ENCODE measurements at places on chromosomes 1 and 21.

GRCh38 chr21:46454634-46455390, 3.9 kb upstream of the DIP2A start:
- no peak for DNase-seq

DNA sequence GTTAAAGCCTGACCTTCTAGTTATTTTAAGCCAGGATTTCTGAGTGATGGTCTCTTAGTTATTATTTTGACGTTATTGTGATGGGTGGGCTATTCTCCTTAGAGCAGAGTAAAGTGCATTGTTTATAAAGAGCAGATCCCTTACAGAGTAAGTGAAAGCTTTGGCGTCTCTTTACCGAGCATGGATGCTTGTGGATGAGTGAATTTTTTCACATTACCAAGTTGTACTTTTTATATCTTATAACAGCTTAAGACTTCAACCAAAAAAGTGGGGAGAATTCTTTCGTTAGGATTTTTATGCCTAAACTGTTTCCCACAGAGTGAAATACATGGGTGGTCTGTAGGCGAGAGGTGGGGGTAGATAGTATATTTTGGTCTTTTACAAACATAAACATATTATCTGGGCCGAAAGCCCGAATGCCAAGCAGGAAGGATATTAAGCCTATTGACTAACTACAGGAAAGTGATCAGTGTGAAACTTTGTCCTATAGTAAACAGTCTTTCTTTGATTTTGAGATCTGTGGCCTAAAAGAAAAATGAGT, 279.1 kb upstream of the C1orf105 start:
- no peak for DNase-seq

GRCh38 chr1:6969106-6969505, 183.9 kb downstream of the CAMTA1 start:
- DNase-seq, result no peak

- no peak for DNase-seq
Observed at GRCh38 chr1:80801695-80802094, 999.0 kb upstream of the ADGRL2 start.

DNA sequence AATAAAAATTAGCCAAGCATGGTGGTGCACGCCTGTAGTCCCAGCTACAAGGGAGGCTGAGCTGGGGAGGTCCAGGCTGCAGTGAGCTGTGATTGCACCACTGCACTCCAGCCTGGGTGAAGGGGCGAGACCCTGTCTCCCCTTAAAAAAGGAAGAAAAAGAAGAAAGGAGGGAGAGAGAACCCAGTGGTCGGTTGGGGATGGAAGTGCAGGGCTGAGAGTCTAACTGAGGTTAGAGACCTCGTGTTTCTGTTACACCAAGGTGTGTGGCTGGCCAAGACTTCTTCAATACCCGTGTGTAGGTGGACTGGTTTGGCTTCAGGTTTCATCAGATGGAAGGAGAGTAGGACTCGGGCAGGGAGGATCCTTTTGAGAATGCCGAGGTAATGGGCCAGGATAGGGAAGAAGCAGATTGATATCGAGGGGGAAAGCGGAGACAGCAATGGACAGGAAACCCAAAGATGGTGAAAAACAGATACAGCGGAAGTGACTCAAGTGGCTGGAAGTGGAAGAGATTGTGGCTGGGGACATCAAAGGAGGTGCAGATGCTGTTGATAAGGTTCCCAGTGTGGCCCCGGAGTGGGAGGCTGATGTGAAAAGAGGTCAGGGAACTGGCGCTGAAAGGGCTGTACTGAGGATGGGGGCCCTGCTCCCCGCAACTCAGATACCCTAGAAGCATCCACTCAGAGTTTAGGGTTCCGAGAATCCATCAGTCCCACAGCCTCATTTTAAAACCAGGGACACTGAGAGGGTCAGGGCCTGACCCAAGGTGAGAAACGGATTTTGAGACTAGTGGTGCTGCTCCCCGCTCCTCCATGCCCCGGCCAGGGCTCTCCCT, 681 bp upstream of the UBXN10 start:
- no peak for DNase-seq

- no peak for DNase-seq
Observed at GRCh38 chr1:63046539-63046938, 262.6 kb downstream of the ATG4C start.

DNA sequence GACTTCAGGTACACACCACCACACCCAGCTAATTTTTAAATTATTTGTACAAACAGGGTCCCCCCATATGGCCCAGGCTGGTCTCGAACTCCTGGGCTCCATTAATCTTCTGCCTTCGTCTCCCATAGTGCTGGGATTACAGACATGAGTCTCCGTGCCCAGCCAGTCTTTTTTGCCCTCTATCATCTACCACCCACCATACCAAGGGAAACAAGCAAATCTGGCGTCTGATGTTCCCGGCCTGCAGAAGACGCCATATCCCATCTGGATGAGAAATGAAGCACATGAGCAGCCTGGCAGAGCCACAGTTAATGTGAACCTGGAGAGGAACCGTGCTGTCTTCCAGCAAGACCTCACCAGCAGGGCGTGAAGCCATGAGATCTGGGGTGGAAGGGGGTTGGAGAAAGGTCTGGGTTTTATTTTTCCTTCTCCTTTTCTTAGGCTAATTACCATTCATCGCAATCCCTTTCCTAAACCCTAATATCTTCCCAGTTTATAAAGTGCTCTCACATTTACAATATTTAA, 1.8 kb upstream of the PRELP start:
- no peak for DNase-seq

GRCh38 chr1:183480971-183481441, 8.7 kb downstream of the SMG7 start:
- DNase-seq, result no peak

DNA sequence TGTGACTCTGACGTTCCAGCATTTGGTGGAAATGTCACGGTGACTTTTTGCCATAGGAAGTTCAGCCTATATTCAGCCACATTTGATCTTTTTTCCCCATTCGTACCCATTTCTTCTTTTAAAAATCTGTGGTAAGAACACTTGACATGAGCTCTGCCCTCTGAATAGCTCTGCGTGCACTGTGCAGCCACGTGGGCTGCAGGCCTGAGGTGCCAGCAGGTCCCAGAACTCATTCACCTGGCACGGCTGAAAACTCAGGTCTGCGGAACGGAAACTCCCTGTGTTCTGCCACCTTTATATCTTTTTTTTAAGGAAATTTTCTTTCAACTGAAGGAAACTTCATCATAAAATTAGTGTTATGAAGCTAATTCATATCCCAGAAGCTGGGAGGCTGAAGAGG, 28.6 kb downstream of the CEP104 start:
- no peak for DNase-seq

DNA sequence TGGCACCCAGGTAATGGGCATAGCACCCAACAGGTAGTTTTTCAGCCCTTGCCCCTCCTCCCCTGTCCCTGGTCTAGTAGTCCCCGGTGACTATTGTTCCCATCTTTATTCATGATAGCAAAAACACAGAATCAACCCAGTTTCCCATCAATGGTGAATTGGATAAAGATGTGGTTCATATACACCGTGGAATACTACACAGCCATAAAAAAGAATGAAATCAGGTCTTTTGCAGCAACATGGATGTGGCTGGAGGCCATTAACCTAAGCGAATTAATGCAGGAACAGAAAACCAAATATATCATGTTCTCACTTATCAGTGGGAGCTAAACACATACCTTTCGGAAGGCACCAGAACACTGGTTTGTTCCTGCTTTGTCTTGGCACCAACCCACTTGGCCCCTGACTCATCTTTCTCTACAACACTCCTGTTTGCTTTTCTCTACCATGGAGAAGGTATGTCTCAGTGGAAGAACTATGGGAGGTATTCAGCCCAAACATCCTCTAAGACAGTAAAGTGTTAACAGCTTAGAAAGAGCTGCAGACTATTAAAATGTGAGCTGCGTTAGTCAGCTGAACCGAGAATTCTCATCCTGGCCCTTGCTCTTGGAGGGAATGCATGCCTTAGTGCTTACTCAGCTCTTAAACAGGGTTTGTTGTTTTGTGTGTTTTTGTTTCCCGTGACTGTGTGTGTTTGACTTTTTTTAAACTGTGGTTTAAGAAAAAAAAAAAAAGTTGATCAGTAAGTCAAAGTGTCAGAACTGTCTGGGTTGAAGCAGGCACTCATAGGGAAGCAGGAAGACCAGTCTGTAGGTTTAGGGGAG, 203.0 kb downstream of the TOMM20 start:
- DNase-seq, result no peak

DNA sequence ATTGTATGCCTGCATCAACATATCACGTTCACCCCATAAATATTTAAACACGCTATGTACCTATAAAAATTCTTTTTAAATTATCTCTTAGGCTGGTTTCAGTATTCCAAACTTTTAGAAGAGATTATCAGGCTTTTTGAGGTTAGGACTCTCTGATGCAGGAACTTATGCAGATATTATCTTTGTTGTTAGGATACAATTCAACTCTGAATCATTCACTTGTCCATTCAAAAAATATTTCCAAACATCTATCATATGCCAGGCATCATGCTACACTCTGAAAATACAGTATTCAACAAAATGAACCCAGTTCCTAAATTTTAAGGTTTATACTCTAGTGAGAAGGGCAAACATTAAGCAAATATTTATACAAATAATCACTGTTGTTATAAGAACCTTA, 40.5 kb downstream of the ASH1L start:
- no peak for DNase-seq

DNA sequence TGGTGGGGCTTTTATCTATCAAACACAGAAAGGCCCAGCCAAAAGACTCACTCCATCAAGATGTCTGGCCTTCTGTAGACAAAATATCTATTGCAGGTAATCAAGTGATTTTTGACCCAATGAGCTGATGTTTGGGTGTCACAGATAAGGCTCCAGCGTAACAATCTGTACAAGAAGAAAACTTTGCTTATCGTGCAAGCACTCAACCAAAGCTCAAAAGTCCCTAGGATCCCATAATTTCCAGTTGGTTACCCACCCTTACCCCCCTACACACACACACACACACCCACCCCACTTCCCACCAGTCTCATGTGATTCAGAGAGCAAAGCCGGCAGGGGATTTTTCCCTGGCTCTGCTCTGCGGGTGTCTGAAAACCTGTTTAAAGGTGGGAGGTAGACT, 5.8 kb downstream of the ITPKB start:
- no peak for DNase-seq

- peak; percentile 12 for DNase-seq
Observed at GRCh38 chr1:26190373-26190987, at the start of gene CATSPER4. Gene CATSPER4, plus strand, starts transcription at chr1:26190602. Its CDS starts 26 bp downstream, at chr1:26190628.

GRCh38 chr21:17343055-17343454, 169.8 kb upstream of the CXADR start:
- no peak for DNase-seq

DNA sequence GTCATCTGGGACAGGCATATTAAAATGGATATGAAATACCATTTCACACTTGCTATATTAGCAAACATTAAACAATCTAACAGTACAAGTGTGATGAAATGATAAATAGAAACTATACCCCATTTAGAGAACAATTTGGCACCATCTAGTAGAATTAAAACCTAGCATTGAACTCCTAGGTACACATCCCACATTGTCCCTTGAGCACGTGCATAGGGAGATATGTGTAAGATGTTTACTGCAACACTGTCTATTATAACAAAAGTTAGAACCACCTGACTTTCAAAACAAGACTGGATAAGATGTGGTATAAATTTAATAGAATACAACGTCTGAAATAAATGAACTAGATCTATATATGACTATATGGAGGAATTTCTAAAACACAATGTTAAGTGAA, 3.8 kb downstream of the SLC22A15 start:
- no peak for DNase-seq

DNA sequence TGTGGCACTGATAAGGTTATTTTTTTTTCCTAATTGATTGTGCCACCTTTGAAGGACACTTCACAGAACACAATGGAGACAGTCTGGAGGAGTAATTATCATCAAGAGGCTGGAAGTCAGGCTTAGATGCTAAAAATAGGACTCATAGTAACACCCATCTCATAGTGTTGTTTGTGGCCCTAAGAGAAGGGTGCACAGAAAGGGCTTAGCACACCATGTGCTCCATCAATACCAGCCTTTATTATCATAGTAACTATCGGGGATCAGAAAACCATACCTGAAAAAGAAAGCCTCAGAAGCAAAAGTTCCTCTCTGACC, 11.9 kb downstream of the NIPAL3 start:
- DNase-seq, result no peak

- no peak for DNase-seq
Observed at GRCh38 chr1:104028416-104029035, 278.8 kb downstream of the AMY1C start.

DNA sequence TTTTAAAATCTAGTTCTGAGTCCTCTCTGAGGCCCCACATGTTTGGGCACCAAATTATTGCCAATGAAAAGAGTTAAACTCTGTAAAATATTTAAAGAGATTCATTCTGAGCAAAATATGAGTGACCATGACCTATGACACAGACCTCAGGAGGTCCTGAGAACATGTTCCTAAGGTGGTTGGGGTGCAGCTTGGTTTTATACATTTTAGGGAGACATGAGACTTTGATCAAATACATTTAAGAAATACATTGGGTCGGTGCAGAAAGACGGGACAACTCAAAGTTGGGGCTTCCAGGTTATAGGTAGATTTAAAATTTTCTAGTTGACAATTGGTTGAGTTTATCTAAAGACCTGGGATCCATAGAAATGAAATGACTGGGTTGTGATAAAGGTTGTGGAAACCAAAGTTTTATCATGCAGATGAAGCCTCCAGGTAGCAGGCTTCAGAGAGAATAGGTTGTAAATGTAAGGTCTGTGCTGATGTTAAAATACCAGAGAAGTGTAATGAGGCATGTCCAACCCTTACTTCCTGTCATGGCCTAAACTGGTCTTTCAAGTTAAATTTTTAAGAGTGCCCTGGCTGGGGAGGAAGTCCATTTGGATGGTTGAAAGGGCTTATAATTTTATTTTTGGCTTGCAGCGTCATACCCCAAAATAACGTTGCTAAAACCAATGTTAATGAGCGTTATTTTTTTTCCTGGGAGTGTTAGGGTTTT, 274.9 kb downstream of the NUF2 start:
- no peak for DNase-seq

- no peak for DNase-seq
Observed at GRCh38 chr21:43188181-43188580, 19.4 kb downstream of the CRYAA start.

DNA sequence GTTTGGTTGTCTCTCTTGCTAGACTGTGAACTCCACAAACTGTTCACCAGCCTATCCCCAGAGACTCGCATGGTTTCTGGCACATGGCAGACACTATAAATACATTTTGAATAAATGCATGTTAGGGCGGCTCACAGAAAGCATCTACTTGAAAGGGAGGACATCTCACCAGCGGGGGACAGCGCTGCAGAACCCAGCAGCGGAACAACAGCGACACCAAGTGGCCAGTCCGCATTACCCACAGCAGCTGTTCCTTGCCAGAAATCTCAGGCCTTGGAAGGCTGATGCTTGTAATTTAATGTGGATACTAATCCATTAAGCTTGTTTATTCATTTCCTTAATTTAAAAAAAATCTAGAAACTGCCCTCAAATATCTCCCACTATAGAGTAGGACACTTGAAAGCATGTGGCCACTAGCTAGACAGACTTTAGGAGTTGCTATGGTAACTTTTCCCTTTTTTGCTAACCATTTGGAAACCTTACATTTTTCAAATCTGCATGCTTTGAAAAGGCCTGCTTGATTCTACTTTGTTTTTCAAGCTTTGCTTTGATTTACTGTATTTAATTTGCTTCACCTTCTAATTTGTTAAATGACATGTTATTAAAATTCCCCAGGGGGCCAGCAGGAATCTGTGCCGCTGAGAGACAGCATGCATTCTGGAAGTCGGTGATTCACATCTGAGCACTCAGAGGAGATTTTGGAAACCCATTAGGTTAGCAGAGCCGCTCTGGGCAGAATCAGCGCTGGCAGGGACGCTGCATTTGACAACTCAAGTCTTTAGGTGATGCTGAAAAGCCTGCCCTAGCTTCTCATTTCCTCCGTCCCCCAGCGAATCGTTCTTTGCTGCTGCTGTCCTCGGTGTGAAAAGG, 63.5 kb upstream of the SSX2IP start:
- peak; percentile 70 for DNase-seq
